CD4-positive, alpha-beta T cell treated with Interferon gamma for 1 hour (primary cell): ENCODE measurements at places on chromosomes 1 and 21.

- no peak for DNase-seq
These were observed 156.8 kb downstream of the CDC42BPA start for GRCh38 chr1:227161470-227161869.

DNA sequence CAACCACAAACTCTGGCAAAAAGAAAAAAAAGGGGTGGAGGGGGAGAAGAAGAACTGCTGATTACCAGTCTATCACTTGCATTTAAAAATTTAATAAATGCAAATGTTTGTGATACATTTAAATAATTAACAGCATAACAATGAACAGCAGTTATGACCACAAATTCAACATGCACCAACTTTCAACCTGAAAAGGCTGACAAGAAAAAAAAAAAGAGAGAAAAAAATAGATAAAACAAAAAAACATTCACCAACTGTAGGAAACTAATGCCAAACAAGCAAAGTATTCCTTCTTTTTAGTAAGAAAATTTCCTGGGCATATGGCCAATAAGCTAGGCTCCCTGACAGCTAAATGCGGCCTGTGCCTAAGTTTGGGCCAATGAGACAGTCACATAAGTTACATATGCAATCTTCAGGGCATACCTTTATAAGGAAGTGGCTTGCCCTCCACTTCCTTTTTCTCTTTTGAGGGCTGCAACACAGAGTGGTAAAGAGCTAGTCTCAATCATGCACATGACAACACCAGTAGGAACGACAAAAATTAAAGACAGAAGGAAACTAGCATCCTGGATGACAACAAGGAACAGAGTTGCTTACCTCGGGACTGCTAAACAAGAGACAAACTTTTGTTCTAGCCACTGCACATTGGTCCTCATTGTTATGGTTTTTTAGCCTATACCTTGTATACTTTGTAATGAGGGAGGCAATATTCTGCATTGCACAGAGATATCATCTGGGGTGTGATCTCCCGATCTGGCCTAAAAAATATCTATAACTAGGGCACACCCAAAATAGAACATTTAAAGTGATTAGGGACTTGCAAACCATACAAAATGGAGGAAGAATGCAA lies 24.2 kb upstream of the PHTF1 start:
- peak; percentile 48 for DNase-seq

DNA sequence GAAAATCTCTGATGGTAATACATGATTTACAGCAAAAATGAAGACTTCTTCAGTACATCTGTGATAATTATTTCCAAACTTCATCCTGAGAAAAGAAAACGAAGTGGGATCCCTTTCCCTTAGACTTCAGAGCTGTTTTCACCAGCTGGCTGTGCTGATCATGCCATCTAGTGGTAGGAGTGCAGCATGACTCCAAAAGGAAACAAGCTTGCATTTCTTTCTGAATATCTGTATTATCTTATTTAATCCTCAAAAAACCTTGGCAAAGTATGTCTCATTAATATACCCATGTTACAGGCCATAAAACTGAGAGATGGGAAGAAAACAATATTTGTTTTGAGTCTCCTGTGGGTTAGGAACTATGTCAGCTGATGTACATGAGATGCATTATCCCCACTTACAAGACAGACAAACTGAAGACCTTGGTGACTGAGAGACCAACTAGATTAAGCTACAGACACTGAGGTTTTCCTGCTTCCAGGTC lies 9.8 kb upstream of the GJA8 start:
- DNase-seq, result peak; percentile 7

- DNase-seq, result no peak
These were observed 61.5 kb downstream of the GNG12 start for GRCh38 chr1:67771749-67772148.
